ENCODE measurements at places on chromosomes 13 and 19.

DNA sequence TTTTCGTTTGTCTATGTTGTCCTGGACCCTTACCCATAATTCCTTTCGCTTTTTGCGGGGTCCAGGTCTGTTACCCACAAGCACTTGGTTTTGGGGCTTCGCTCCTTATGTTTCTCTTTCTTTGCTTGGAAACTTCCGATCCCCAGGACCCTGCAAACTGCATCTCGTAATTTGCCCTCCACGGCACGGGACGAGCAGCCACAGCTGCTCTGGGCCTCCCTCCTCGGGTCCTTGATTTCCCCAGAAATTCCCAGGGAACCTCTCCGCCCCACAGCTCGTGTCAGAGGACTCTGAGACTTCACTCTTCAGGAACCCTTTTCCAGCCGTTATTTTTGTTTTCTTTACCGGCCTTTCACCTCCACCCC, 599 bp downstream of the SNRNP70 start:
- DNase-seq, result no peak

DNA sequence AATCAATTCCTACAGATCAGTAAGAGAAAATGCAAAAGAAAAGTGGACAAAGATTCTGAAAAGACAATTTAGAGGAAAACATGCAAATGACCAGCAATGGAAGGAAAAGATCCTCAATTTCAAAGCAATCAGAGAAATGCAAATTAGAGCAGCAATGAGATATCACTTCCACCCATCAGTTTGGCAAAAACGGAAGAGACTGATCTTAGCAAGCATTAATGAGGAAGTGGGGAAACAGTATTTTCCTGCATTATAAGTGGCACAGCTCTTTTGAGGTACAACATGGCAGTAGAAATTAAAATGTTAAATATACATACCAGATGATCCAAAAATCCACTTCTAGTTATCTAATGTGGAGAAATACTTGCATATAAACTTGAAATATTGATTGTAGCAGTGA, 69.1 kb upstream of the SLC7A1 start:
- no peak for DNase-seq

DNA sequence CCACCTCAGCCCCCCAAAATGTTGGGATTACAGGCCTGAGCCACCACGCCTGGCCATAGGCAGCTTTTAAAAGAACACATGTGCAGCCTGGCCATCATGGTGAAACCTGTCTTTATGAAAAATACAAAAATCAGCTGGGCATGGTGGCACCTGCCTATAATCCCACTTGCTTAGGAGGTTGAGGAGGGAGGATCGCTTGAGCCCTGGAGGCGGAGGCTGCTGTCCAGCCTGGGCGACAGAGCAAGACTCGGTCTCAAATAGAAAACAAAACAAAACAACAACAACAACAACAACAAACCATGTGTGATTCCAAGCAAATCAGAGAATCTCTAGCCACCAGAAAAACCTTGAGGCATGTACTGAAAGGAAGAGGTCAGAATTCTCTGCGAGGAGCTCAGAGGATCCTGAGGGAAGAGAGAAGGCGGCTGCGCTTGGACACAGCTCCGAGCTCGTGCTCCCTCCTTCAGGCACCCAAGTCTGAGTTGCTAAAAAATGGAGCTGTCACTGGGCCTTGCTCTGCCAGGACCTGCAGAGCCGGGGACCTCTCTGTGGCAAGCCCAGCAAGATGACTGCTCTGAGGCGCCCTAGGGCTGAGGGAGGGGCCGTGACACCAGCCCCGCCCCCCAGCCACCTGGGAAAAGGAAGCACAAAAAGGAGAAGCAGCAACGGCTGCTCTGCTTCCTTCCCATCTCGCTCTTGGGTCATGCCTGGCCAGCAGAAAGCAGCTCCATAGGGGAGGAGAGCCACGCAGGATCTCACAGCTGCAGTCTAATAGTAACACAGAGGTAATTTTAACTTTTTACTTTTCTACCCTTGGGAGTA, at the start of gene ARL11:
Gene ARL11, plus strand, starts transcription at position 677 of the 822 bp plus-strand sequence. CDS start 1,941 bp downstream, outside the sequence.
- no peak for DNase-seq

- DNase-seq, result no peak
Observed at GRCh38 chr19:24062190-24062589, 24.8 kb upstream of the ZNF254 start.

DNA sequence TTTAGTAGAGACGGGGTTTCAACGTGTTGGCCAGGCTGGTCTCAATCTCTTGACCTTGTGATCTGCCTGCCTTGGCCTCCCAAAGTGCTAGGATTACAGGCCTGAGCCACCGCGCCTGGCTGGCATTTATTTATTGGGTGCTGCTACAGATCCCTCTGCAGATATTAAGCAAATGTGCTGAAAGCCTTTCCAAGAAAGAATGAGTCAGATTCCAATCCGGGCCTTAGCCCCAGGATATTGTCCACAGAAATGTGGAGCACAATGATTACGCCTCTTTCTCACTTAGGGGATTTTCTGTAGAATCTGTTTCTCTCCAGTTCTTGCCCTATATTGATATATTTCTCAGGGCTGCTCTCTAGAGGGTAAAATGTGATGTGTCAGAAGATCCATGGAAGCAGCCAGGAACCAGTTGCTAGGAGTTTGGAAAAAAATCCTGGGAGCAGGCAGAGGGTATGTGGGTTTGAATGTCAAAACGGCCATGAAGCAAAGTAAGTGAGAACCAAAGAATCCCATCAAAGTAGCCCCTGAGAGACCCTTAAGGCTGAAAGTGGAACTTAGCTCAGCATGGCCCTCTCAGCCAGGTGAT, 24.8 kb upstream of the IGFL4 start:
- peak; percentile 73 for DNase-seq

DNA sequence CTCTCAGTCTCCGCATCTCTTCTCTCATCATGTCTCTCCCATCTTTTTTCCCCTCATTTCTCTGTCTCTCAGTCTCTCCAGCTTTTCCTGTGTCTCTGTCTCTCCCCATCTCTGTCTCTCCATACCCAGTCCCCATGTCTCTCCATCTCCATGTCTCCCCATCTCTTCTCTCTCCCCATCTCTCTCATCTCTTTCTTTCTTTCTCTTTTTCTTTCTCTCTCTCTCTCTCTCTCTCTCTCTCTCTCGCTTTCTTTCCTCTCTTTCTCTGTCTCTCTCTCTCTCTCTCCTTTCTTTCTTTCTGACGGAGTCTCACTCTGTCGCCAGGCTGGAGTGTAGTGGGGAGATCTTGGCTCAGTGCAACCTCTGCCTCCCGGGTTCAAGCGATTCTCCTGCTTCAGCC, 12.6 kb upstream of the NFIX start:
- DNase-seq, result no peak

DNA sequence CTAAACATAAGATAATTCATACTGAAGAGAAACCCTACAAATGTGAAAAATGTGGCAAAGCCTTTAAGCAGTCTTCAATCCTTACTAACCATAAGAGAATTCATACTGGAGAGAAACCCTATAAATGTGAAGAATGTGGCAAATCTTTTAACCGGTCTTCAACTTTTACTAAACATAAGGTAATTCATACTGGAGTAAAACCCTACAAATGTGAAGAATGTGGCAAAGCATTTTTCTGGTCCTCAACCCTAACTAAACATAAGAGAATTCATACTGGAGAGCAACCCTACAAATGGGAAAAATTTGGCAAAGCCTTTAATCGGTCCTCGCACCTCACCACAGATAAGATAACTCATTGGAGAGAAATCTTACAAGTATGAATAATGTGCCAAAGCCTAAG, 40.6 kb downstream of the ZNF254 start:
- no peak for DNase-seq

GRCh38 chr13:38338089-38338488, 11.6 kb upstream of the UFM1 start:
- no peak for DNase-seq

- peak; percentile 80 for DNase-seq
Observed at GRCh38 chr13:85528491-85529217, 270.6 kb downstream of the SLITRK6 start.

DNA sequence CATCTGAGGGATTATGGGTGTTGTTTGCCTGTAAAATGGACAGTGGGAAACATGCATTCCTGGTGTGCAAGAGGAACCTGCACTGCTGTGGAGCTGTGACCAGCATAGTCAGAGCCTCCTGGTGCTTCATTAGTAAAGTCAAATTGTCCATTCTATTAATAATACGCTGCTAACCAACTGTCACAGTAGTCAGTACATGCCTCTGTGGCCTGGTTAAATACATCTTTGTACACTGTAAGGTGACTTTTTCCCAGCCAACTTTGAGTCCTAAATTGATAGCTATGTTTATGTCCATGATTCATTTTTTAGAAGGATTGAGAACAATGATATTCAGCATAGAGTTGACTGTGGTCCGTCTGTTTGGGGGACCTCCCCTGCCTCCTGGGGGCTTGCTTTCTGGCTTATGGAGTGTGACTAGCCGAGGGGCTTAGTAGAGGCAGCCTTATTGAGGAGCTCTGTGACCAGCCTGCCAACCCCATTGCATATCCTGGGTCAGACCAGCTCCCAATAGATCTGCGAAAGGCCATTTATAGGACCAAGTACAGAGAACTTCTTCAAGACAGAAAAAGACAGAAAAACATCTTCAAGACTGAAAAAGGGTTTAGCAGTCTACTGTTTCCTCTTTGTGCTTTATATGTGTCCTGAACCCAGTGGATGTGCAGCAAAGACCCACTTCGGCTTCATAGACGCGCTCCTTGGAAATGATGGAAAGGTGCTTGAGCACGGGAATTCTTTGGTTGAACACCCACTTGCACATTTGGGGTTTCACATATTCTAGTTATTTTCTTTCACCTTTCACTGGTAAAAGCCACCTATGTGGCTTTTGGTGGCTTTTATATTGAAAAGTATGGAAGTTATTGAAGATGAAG, 4.3 kb downstream of the GPR183 start:
- no peak for DNase-seq

DNA sequence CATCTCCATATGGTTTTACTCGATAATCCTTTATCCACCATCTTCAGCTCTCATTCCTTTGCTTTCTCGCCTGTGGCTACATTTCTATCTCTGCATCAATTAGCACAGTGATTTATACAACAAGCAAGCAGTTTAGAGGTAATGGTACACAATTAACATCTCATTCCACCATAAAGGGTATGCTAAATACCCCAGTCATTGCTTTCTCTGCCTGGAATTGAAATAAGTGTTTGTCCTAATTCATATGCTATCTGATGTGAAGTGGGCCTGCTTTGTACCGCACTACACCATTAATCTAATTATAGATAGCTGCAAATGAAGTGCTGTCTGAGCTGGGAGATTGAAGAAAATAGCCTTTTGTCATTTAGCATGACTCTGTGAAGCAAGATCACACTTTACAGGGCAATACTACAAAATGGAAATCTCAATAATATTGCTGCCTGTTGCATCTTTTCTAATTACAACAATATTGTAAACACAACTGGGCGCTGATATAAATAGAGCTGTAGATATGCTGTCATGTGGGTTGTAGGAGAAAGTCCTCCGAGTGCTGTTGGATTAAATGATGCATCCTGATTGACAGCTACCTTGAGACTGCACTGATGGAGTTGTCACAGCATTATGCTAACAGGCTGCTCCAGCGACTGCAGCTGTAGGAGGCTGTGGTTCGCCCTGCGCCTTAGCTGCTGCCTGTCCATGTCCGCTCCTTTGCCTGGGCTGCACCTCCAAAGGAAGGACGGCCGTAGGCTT, 78.2 kb downstream of the GGACT start:
- no peak for DNase-seq

DNA sequence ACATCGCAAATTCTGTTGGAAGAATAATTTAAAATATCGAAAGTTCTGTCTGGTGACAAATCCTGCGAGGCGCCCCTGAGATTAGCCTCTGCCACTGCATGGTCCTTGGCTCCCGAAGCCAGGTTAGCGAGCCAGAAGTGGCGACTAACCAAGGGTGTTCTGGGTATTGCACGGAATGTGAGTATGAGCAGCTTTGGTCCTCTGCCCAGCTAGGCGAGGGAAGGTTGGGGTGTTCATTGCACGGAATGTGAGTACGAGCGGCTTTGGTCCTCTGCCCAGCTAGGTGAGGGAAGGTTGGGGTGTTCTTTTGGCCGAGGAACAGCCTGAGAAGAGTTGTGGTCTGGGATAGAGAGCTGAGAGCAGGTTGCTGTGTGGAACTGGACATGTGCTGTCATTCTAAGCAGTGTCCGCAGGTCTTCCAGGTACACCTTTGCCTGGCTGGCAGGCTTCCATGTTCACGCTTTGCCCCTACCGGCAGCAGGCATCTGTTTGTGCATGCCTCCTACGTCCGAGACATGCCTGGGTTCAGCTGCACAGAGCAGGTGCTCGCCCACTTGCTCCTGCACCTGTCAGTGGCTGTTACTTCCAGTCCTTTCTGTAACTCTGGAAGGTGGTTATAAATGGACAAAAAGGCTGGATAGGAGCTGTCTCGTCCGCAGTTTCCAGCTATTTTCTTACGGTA, 18.3 kb upstream of the TEX29 start:
- DNase-seq, result no peak

- no peak for DNase-seq
Observed at GRCh38 chr19:39995794-39996193, 1.1 kb upstream of the ZNF546 start.

DNA sequence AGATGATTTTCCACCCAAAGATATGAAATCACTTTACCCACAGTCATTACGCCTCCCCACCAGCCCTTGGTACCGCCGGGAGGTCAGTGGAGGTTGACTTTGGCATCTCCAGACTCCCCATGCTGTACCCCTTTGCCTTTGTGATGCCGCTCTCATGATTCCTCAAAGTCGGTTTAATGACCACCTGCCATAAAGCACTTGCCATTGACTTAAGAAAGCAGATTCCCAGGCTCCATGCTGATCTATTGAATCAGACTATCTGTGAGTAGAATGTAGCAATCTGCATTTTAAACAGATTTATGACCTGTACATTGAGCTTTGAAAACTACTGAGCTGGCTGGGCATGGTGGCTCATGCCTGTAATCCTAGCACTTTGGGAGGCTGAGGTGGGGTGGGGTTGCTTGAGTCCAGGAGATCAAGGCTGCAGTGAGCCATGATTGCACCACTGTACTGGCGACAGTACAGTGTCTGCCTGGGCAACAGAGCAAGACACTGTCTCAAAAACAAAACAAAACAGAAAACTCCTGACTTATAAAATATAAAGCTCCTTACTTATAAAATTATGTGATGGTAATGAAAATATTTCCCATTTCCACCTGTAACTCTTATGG, 235.2 kb downstream of the KLF5 start:
- no peak for DNase-seq

GRCh38 chr13:71867131-71867814, at the start of gene DACH1:
TSS of gene DACH1 (minus strand) at chr13:71867204.
- DNase-seq, result peak; percentile 93

DNA sequence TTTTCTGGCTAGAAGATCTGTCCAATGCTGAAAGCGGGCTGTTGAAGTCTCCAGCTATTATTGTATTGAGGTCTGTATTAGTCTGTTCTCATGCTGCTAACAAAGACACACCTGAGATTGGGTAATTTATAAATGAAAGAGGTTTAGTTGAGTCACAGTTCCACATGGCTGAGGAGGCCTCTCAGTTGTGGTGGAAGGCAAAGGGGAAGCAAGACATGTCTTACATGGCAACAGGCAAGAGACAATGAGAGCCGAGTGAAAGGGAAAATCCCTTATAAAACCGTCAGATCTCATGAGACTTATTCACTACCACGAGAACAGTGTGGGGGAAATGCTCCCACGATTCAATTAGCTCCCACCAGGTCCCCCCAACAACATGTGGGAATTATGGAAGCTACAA, 980.4 kb downstream of the SLITRK5 start:
- DNase-seq, result no peak

GRCh38 chr19:19631346-19631745, 3.3 kb upstream of the LPAR2 start:
- no peak for DNase-seq

- no peak for DNase-seq
Observed at GRCh38 chr19:7856679-7857663, 17.2 kb downstream of the PRR36 start.

Measured in astrocyte of the hippocampus (primary cell).